Stimulated activated CD4-positive, alpha-beta T cell treated with anti-CD3 and anti-CD28 coated beads, Interleukin-12 subunit alpha, Interleukin-12 subunit beta, amount 100 ng/mL, for 4 hours (primary cell): ENCODE measurements at places on chromosomes 1 and 21.

- no peak for DNase-seq
These were observed 186.3 kb upstream of the USP25 start for GRCh38 chr21:15543473-15543872.

- DNase-seq, result no peak
These were observed 73.6 kb upstream of the SLC25A33 start for GRCh38 chr1:9465640-9466039.

DNA sequence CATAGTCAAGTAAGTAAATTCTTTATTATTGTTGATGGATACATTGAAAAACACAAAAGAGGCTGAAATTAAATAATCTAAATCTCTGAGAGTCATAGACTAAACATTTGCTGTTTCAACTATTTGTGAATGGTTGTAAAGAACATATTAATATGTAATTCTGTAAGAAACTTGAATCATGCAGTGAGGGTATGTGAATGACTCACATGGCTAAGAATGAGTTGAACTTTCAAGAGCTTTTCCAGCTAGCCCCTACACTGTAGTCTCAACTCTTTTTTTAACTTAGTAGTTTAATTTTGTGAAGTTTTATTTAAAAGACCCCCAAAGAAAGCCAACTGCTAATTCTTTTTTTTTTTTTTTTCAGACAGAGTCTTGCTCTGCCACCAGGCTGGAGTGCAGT lies 588.1 kb downstream of the DPYD start:
- DNase-seq, result no peak

DNA sequence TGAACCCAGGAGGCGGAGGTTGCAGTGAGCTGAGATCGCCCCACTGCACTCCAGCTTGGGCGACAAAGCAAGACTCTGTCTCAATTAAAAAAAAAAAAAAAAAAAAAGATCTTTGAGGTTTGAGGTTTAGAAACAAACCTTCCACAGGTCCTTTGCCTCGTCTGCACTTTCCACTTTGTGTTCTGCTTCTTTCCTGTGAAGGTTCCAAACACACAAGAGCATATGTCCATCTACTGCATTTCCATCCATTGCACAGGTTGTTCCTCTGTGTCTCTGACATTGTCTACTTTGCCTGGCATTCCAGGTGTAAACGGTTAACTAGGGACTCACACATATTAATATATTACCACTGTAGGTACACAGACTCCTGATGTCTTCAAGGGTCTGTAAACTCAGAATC lies 40.1 kb downstream of the DSTYK start:
- DNase-seq, result no peak

GRCh38 chr21:31281561-31281960 lies 62.5 kb downstream of the TIAM1 start:
- no peak for DNase-seq

DNA sequence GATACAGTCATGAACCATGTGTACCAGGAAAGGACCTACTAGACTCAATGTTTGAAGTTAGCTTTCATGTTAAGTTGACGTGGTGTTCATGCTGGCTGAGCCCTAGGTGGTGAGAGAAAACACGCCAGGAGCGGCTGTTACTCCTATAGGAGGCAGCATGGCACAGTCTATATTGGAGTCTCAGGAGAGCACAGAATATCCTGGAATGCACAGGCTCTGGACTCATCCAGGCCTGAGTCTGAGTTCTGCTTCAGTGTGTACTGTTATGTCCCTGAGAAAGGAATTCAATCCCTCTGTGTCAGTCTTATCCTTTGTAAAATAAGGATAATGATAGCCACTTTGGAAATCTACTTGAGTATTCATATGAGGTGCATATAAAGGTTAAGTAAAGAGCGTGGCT lies 41.2 kb downstream of the DPT start:
- DNase-seq, result no peak

GRCh38 chr1:118933051-118933781 lies 54.9 kb downstream of the TBX15 start:
- DNase-seq, result no peak

DNA sequence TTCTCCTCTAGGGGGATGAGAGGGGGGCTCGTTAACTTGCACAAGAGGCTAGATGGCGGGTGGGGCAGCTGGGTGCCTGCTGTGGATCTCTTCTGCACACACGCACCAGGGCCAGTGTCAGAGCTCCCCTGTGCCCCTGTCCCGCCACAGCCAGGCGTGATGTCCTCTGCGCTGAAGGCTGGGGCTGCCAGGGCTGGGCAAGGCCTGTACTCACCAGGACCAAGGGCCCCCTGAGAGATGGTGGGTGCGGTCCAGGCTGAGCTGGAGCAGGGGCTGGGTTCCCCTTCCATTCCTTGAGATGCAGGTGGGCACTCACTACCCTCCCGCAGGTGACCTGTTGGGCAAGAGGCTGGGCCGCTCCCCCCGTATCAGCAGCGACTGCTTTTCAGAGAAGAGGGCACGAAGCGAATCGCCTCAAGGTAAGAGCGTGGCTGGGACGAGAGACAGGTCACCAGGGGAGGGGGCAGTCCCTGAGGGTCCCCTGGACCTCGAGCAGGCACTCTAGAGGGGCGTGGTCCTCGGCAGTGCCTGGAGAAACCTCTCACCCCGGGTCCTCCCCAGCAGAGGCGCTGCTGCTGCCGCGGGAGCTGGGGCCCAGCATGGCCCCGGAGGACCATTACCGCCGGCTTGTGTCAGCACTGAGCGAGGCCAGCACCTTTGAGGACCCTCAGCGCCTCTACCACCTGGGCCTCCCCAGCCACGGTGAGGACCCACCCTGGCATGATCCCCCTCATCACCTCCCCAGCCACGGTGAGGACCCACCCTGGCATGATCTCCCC lies 15.2 kb downstream of the SAMD11 start:
- DNase-seq, result no peak
